Stimulated activated CD8-positive, alpha-beta memory T cell treated with anti-CD3 and anti-CD28 coated beads, Interleukin-15, amount 100 ng/mL, for 48 hours (primary cell): ENCODE measurements at places on chromosomes 3 and 15.

GRCh38 chr15:86021281-86022264, 58.1 kb upstream of the AGBL1 start:
- DNase-seq, result no peak

GRCh38 chr3:73435055-73435454, 189.7 kb downstream of the PDZRN3 start:
- DNase-seq, result no peak

GRCh38 chr3:149496891-149497290, 22.4 kb downstream of the TM4SF4 start:
- no peak for DNase-seq

- DNase-seq, result no peak
Observed at GRCh38 chr3:195012100-195012499, 258.9 kb downstream of the XXYLT1 start.

DNA sequence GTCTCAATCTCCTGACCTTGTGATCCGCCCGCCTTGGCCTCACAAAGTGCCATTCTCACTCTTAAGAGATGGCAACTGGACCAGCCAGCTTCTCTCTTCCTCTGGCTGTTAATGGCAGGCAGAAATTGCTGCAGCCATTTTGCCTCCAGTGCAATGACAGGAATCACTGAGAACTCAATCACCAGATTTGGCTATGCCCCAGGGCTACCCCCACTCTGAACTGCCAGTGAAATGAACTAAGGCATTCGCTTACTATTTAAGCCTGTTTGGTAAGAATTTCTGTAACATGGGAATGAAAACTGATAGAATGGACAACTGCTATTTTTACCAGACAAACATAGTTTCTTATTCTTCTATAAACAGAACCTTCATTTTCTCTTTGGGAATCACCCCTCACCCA, 24.5 kb downstream of the FOXP1 start:
- no peak for DNase-seq

- DNase-seq, result no peak
Observed at GRCh38 chr3:172270557-172271166, 177.6 kb downstream of the GHSR start.
